DMS 273 treated with DMSO at 0.1 percent for 48 hours (cell line): ENCODE measurements at places on chromosomes 5 and 9.

DNA sequence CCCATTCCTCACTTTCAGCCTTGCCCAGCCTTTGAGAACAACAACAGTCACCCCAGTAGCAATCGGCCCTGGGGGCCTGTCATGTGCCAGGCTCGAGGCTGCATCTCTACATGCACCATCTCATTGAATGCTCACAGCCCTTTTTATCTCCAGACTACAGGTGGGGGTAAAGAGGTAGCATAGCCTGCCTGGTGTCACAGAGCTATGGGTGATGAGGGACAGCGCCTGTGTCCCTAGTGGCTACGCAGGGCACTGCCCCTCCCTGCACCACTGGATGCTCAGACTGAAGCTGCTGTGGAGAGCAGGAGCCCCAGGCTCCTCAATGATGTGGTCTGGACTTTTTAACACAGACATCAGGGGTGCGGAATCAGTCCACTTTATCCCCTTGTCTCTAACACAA is 2.8 kb downstream of the CAMK2A start:
- DNase-seq, result no peak

GRCh38 chr5:178538741-178539229 is 51.4 kb downstream of the COL23A1 start:
- no peak for DNase-seq

DNA sequence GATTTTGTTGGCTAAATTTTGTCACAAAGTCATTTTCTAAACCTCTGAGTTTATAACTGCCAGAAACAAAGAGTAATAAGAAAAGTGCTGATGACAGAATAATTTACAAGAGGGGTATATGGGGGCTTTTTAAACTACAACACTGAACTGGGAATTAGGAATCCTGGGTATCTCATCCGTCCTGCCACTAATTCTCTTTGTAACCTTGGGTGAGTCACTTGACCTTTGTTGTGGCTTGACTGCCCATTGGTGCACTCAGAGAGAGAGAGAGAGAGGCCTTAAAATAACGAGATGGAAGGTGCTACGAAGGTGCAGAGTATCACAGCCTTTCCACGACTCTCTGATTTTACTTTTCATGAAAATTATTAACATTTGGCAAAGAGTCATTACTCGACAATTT is 130.3 kb upstream of the CNTLN start:
- no peak for DNase-seq

DNA sequence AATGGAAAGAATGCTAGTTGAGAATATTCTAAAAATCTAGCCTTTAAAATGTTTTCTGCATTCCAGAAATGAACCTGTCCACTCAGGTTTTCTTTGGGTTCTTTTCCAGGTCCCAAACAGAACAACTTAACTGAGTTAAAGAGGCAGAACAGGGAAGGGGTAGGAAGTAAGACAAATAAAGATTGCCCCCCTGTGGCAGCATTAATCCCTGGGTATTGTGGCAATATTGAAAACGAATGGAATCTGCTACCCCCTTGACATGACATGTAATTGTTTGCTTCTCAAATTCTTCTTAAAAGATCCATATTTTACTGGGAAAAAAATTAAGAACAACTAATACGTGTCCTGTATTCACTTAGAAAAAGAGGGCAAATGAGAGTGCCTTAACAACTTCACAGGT is 9.3 kb upstream of the RBM22 start:
- DNase-seq, result no peak

DNA sequence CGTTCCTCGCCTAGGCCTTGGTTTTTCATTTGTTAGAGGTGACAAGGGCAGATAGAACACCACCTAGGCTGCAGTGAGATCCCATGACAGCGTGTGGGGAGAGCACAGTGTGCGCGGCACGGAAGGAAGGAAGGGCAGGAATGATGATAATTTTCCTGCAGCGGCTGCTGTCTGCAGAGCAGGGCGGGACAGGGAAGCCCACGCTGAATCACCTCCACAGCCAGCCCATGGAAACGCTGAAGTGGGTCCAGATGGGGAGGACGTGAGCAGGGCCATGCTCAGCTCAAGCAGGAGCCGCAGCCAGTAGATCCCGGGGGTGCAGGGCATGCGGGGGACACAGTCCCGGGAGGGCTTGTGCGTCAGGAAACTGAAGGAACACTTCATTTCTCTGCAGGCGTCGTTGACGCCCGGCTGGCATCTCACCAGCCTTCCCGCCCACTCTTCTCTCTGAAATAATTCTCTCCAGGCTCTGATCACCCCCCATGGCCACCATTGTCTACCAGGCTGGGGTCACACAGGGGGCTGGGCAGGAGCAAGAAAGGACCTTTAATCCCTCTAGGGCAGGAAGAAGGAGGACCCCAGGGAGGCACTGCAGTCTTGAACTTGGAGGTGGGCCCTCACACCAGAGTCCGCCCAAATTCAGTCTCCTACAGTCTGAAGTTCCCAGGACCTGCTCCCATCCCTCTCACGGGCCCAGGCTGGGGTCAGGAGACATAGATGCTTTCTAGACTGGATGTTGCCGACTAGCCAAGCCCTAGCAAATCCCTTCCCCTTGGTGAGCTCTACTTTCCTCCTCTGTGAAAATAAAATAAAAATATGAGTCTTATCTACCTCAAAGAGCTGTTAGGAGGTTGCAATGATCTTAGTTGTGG is 20.9 kb upstream of the SYNPO start:
- DNase-seq, result no peak

DNA sequence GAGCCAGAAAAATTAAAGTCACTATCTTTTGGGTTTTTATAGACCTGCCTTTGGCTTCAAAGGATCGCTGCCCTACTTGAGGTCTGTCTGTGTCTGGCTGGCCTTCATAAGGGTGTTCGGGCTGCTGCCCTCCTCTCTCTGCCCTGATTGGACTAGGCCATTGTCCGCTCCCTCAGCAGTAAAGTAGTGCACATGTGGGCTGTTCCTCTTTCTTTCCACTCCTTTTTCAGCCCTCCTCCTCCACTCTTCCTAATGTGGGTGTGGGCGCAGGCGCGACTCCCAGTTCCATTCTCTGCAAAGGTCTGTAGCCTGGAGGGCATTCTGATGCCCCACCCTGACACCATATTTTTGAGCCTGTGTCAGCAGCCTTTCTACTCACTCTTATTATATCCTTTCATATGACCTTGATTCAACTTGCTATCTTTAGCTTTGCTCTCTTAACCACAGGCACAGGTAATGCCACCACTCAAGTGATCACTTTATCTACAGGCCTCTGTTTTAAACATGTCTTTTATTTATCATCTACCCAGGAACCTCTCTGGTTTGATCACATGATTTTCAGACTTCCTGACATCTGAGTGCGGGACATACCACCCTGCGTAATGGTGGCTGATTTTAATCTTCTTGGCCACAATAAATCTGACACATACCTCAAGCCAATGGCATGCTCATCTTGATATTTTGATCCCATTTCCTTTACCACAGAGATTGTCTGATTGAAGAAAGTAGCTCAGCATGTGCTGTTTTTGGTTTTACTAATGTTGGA is 144.5 kb downstream of the AOPEP start:
- DNase-seq, result no peak

DNA sequence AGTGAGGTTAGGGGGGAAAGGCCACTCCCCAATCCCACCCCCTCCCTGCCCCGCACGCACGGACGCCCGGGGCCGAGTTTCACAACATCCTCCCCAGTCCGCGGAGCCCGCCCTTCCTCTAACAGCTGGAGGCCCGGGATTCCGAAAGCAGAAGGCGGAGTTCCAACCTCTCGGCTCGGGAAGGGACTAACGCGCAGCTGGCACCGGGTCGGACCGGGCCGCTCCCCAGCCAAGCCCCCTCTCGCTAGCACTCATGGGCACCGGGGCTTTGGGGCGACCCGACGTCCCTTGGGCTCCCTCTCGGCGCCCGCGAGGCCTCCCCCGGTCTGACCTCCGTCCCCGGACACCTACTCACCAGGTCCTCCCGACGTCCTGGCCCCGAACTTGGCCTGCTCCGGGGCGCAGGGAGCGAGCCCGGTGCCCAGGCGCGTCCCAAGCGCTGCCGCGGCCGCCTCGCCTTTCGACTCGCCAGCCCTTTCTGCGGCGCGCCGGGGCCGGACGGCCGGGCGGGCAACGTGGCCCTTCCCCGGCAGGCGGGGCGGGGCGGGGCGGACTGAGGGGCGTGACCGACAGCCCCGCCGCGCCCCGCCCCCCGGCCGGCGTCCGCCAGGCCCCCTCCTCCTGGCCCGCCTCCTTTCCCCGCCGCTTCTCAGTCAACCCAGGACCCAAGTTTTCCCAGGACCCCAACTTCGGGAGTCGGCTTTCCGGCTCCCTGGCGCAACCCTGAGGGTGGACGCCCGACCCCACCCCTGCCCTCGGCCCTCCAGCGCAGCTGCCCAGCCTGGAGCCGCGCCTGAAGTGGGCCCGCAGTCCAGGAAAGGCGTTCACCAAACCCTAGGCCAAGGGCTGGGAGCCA is at the start of gene MGAT1:
Gene MGAT1 (minus strand): TSS at position 482 of the 856 bp plus-strand sequence. CDS start 9,835 bp downstream, outside the sequence.
- peak; percentile 37 for DNase-seq

DNA sequence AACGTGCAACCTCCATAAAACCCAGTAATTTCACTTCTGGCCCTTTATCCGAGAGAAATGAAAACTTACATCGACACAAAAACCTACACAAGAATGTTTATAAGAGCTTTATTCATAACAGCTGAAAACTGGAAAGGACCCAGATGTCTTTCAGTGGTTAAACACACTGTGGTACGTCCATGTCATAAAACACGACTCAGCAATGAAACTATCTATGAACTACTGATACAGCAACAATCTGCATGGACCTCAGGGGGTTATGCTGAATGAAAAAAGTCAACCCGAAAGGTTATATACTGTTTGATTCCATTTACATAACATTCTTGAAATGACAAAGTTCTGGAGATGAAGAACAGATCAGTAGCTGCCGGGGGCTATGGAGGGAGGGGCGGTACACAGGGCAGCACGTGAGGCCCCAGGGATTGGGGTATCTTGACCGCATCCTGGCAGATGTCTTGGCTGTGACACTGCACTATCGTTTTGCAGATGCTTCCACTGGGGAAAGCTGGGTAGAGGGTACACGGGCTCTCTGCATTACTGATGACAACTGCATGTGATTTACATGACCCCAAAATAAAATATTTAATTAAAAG is 4.1 kb downstream of the CCDC127 start:
- DNase-seq, result no peak

DNA sequence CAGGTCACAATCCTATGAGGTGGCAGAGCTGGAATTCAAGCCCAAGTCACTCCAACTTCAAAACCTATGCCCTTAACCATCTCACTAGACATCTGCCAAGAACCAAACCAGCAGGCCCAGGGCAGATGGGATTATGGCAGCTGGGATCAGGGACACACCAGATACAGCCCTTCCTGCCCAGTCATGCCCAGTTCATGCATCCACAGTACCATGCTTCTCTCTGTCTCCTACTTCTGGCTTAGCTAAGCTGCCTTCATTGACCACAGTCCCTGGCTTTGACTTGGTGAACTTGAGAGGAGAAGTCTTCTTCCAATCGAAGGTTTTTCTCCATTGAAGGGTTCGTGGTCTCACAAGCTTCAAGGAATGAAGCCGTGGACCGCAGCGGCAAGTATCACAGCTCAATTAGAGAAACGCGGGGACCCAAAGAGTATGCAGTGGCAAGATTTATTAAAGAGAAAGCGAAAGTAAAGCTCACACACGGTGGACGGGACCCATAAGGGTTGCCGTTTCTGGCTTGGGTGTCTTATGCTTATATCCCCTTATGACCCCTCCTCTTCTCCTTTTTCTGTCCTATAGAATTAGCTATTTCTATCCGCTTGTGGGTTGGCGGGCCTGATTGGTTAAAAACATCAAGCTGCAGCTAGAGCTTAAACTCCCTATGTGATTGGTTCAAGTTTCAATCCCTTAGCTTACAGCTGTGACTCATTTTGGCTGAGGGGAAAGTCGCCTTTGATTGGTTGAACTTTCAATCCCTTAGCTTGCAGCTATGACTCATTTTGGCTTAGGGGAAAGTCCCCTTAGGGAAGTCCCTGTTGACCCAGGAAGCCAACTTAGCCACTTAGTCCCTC is 101.2 kb downstream of the TRIM36 start:
- no peak for DNase-seq

GRCh38 chr9:110143950-110144545 is 63.9 kb downstream of the C9orf152 start:
- DNase-seq, result no peak

GRCh38 chr5:24525414-24525813 is 119.4 kb downstream of the CDH10 start:
- no peak for DNase-seq

DNA sequence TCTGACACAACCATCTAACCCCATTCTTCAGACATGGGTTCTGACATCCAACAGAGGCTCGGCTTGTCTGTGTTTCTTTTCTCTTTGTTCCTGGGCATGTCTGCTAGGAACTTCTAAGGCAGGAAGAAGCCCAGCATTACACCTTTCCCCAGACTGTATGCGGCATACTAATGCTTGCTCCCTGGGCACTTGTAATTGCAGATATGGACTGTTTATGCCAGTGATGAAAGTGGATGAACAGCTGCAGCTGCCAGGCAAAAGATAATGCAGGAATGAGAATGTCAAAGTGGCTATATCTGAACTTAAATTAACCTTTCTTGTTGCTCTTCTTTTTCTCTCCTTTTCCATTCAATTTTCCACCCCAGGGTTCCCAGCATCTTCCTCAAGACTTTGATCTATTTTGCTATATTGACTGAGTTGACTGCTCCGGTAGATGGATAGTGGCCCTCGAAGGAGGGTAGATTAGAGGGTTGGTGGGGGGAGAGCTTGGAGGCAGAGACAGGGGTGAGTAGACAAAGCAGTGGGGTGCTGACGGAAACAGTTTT is 344.4 kb downstream of the MAN2A1 start:
- DNase-seq, result peak; percentile 21

DNA sequence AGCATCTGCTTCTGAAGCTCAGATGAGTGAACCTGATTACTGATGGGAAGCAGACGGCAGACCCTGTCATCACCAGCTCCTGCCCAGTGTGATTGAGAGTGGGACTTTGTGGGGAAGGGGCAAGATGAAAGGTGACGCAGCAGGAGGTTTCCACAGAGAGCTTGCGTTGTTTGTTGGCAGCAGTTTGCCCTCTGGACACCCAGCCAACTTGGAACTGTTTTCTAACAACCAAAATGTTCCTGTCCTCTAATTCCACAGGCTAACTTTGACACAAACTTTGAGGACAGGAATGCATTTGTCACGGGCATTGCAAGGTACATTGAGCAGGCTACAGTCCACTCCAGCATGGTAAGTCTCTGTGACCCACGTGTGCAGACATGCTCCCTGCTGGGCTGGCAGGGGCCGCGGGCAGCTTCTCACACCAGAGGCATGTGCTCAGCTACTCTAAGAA is 20.9 kb downstream of the CYFIP2 start:
- DNase-seq, result no peak

- peak; percentile 22 for DNase-seq
These were observed 1.2 kb downstream of the PDLIM7 start for GRCh38 chr5:177496070-177496726.

DNA sequence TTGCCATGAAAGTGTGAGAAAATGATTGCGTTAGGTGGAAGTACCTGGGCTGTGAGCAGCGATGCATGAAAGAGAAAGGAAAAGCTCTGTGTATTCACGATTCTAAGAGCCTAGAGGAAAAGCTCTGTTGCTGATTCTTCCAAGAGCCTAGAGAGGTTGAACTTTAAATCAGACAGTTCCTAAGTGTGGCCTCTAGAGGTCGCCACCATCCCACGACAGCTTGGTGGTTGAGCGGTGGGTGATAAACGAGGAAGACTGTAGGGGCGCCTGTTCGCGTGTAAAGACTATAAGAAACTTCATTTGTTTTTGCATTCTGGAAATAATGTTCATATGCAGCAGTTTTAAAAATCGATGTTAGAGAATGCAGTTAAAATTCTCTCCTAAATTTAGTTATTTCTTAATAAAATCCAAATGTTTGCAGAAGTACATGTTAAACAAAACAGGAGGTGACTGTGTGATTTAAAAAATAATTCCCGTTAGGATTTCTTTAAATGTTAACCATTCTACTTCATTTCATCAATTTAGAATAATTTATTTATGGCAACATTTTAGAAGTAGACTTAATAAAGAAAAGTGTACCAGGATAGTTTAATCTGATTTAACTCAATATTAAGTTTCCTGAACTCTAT is 107.7 kb downstream of the TENT4A start:
- DNase-seq, result peak; percentile 65
